Thoracic aorta (tissue), 2 donors: ENCODE measurements at places on chromosomes 3 and 15.

DNA sequence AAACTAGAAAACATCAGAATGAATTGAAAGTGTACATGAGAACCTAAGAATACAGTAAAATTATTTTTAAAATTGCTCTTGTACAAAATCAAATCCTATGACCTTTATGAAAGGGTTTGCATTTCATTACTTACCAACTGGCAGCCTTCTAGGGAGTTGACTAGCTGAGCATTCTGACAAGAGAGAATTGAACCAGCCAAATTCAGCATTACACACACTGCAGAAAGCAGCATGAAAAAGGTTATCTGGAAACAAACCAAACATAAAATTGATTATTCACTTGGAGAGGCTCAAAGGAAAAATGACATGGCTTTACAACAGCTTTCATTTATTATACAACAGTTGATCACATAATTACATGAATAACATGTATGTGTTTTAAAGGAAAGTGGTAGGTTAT, 17.4 kb downstream of the NSMCE3 start:
- H3K4me1 ChIP-seq: no peaks in the 10 kb centered on the region
- H3K36me3 ChIP-seq: no peaks in the 10 kb centered on the region
- no peak overlapping the region for H3K4me3 ChIP-seq
- no peaks in the 10 kb centered on the region for H3K27me3 ChIP-seq
- no peak for DNase-seq

GRCh38 chr3:127369356-127369935, 81.6 kb upstream of the PRR20G start:
- H3K36me3 ChIP-seq: no peaks in the 10 kb centered on the region
- no peaks in the 10 kb centered on the region for H3K4me1 ChIP-seq
- no peaks in the 10 kb centered on the region for H3K27me3 ChIP-seq

DNA sequence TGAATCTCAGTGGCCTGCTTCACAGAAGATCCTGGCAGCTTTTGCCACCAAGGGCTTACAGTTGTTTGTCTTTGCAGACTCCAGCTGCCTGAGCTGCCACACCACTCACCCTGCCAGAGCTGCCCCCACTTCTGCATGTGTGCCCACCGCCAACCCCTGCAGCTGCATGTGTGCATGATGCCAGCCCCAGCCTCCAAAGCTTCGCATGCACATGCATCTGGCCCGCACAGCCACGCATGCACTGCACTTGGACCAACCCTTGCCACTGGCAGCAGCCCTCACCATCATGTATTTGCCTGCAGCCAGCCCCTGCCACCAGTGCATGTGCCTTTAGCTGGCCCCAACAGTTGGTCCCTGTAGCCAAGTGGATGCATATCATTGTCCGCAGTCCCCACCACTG, 31.3 kb downstream of the CCDC54 start:
- H3K36me3 ChIP-seq: no peaks in the 10 kb centered on the region
- H3K4me3 ChIP-seq: no peak overlapping the region
- no peak overlapping the region for H3K27ac ChIP-seq
- no peaks in the 10 kb centered on the region for H3K27me3 ChIP-seq
- H3K4me1 ChIP-seq: no peaks in the 10 kb centered on the region

- H3K4me1 ChIP-seq: peaks cover 4% of the 10 kb centered on the region
- no peak for DNase-seq
- H3K27me3 ChIP-seq: no peaks in the 10 kb centered on the region
- no peak overlapping the region for H3K27ac ChIP-seq
- H3K36me3 ChIP-seq: no peaks in the 10 kb centered on the region
These were observed 425.3 kb downstream of the RBMS3 start for GRCh38 chr3:29705906-29706844.

- peak; percentile 29 for DNase-seq
- H3K4me1 ChIP-seq: peaks cover 49% of the 10 kb centered on the region
- H3K4me3 ChIP-seq: peak overlapping the region; percentile 65
- H3K27ac ChIP-seq: no peak overlapping the region
- no peaks in the 10 kb centered on the region for H3K36me3 ChIP-seq
- H3K27me3 ChIP-seq: no peaks in the 10 kb centered on the region
These were observed 3.6 kb downstream of the GALNT15 start for GRCh38 chr3:16177962-16178627.

DNA sequence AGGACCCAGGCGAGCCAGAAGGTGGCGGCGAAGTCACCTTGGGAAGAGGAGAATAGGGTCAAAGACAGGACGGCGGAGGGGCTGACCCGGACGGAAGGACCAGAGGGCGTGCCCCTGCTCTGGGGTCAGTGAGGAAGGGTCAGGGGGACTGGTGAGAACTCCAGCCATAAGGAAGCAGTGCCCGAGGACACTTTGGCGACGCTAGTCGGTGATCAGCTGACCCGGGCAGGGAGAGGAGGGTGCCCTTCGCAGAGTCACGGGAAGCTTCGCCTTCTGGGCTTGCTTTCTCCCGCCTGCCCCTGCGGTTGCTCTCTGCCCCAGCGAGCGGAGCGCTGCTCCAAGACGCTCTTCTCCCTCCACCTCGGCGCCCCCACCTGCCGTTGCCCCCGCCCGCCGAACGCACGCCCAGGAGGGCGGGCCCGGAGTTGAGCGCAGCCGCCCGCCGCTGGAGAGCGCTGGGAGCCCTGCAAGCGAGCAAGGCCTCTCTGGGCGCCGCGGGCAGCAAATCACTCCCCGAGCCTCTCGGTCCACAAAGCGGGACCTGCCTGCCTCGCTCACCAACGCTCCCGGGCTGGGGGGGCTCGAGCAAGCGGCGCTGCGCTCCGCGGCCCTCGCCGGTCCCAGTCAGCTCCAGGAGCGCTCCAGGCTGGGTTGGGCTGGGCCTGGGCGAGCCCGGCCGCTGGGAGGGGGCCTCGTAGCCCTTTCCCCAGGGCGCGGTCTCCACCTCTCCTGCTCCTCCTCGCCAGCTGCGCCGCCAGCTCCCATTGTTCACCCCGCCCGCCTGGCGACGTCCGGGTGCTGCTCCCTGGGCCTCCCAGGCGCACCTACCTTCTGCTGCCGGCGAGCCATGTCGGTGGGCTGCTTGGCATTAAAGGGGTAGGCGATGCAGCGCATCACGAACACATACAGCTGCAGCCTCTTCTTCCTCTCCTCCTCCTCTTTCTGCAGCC, 1.2 kb downstream of the CADPS start:
- peaks cover 10% of the 10 kb centered on the region for H3K27me3 ChIP-seq
- no peaks in the 10 kb centered on the region for H3K36me3 ChIP-seq
- H3K4me3 ChIP-seq: peak overlapping the region; percentile 64
- no peak overlapping the region for H3K27ac ChIP-seq
- DNase-seq: no peak

- no peak overlapping the region for H3K4me3 ChIP-seq
- no peak overlapping the region for H3K27ac ChIP-seq
- no peak for DNase-seq
- peaks cover 33% of the 10 kb centered on the region for H3K36me3 ChIP-seq
- no peaks in the 10 kb centered on the region for H3K4me1 ChIP-seq
These were observed 7.1 kb downstream of the ALG3 start for GRCh38 chr3:184241447-184242296.

GRCh38 chr3:62370858-62371719, 2.3 kb downstream of the FEZF2 start:
- H3K27me3 ChIP-seq: peaks cover 44% of the 10 kb centered on the region
- H3K36me3 ChIP-seq: no peaks in the 10 kb centered on the region
- H3K4me3 ChIP-seq: no peak overlapping the region

- peaks cover 6% of the 10 kb centered on the region for H3K4me1 ChIP-seq
- no peaks in the 10 kb centered on the region for H3K27me3 ChIP-seq
- no peaks in the 10 kb centered on the region for H3K36me3 ChIP-seq
- DNase-seq: no peak
- no peak overlapping the region for H3K27ac ChIP-seq
These were observed 332.1 kb downstream of the ARRDC4 start for GRCh38 chr15:98292442-98293240.

GRCh38 chr3:122406198-122406597, 9.7 kb downstream of the WDR5B start:
- no peak for DNase-seq
- H3K27me3 ChIP-seq: no peaks in the 10 kb centered on the region
- H3K4me1 ChIP-seq: no peaks in the 10 kb centered on the region
- peaks cover 29% of the 10 kb centered on the region for H3K36me3 ChIP-seq
- H3K27ac ChIP-seq: no peak overlapping the region
- no peak overlapping the region for H3K4me3 ChIP-seq

DNA sequence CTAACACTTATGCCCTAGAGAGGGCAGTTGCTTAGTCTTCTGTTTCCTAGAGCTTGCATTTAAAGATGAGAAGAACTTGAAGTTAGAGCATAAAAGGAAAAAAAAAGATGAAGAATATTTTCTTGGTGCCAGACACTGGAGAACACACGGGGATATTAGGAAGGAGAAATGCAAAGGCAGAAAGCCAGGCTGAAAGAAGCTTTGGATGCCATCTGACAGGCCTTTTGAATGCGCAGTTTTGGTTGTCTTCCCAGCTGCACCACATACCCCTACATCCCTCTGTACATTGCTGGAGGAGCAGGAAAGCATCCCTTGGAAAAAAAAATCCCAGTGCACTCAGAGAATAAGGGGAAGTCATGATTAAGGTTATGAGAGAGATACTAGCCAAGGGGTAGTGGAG, 378.9 kb downstream of the GAP43 start:
- H3K27ac ChIP-seq: no peak overlapping the region
- H3K4me1 ChIP-seq: no peaks in the 10 kb centered on the region
- DNase-seq: no peak

DNA sequence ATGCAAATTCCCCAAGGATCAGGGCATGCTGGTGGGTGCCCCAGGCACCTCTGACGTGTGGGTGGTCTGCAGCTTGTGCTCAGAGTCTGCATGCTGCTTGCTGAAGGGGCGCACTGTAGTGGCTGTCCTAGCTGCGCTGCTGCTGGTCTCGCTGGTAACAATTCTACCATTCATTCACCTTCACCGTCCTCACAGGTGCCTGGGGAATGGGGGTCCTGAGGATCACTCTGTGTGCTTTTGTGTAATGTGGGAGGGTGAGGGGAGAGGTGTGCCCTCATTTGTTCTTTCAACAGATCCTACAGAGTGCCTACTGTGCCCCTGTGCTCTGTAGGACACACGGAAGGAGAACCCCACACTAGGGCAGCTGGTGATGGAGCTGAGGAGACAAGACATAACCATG, 2.1 kb upstream of the ITGA11 start:
- H3K36me3 ChIP-seq: no peaks in the 10 kb centered on the region
- H3K27ac ChIP-seq: no peak overlapping the region
- peaks cover 4% of the 10 kb centered on the region for H3K4me1 ChIP-seq
- no peak overlapping the region for H3K4me3 ChIP-seq
- H3K27me3 ChIP-seq: no peaks in the 10 kb centered on the region
- no peak for DNase-seq

DNA sequence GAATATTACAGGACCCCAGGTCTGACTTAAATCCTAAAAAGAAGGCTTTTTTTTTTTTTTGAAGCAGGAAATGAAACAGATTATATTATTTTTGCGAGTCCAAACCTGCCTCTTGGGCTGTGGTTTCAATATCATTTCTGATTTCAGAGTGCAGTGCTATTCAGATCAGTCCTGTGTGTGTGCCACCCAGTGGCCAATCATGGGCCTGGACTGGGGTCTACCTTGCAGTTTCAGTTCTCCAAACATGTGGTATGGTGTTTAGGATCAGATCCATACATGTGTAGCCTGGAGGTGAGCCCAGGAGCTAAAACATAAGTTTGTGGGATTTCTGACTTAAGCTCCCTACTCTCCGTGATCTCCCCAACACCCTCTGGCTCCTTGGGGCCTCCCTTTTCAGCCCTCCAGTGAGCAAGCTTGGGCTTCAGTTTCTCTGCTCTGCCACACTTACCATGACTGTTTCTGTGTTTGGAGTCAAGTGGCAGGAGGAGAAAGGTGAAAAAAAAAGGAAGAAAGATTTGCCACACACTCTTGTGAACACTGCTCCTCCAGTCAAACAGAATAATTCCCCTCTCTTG, 12.1 kb upstream of the THSD4 start:
- no peak for DNase-seq
- no peaks in the 10 kb centered on the region for H3K27me3 ChIP-seq
- no peak overlapping the region for H3K27ac ChIP-seq
- no peaks in the 10 kb centered on the region for H3K36me3 ChIP-seq
- H3K4me3 ChIP-seq: no peak overlapping the region

GRCh38 chr3:186849374-186849975, 7.0 kb downstream of the ADIPOQ start:
- no peaks in the 10 kb centered on the region for H3K4me1 ChIP-seq
- DNase-seq: no peak
- H3K27me3 ChIP-seq: no peaks in the 10 kb centered on the region
- H3K36me3 ChIP-seq: no peaks in the 10 kb centered on the region
- H3K4me3 ChIP-seq: no peak overlapping the region

DNA sequence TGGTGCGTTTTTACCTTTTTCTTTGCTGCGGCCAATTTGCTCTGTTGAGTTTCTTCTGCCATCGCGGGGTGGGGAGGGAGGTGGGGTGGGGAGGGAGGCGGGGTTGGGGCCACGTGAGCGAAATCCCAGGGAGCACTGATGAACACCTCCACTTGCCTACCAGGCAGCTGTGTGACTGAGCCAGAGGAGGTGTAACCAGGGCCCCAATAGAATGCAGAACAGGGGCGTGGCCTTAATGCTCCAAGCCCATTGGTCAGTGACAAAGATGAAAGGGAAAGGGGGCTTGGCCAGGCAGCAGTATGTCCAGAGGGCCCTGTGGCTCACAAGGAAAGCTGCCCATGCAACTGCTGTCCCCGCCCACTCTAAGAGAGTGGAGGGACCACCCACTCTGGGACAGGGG, 21.4 kb upstream of the OR4F6 start:
- no peaks in the 10 kb centered on the region for H3K4me1 ChIP-seq
- no peak overlapping the region for H3K27ac ChIP-seq
- DNase-seq: no peak
- H3K36me3 ChIP-seq: no peaks in the 10 kb centered on the region
- no peak overlapping the region for H3K4me3 ChIP-seq

GRCh38 chr15:39578851-39579486, 1.9 kb upstream of the THBS1 start:
- peak overlapping the region; percentile 74 for H3K4me3 ChIP-seq
- no peaks in the 10 kb centered on the region for H3K27me3 ChIP-seq
- no peak overlapping the region for H3K27ac ChIP-seq
- H3K4me1 ChIP-seq: no peaks in the 10 kb centered on the region

- H3K27me3 ChIP-seq: no peaks in the 10 kb centered on the region
- no peaks in the 10 kb centered on the region for H3K36me3 ChIP-seq
- H3K4me3 ChIP-seq: no peak overlapping the region
- no peak for DNase-seq
- H3K27ac ChIP-seq: no peak overlapping the region
These were observed 9.1 kb upstream of the SEC11A start for GRCh38 chr15:84725001-84725491.

- no peak for DNase-seq
- H3K36me3 ChIP-seq: no peaks in the 10 kb centered on the region
- H3K4me1 ChIP-seq: no peaks in the 10 kb centered on the region
- no peak overlapping the region for H3K27ac ChIP-seq
- H3K4me3 ChIP-seq: no peak overlapping the region
These were observed 37.9 kb downstream of the GASK1A start for GRCh38 chr3:43017004-43017403.

GRCh38 chr3:48851407-48851806, 3.7 kb upstream of the PRKAR2A start:
- peaks cover 3% of the 10 kb centered on the region for H3K36me3 ChIP-seq
- no peak for DNase-seq
- H3K4me1 ChIP-seq: peaks cover 22% of the 10 kb centered on the region
- no peak overlapping the region for H3K27ac ChIP-seq
